Suppressor macrophage treated with lipopolysaccharide for 1 hour (primary cell): ENCODE measurements at places on chromosomes 5 and 9.

GRCh38 chr5:9318031-9318430 is 227.8 kb downstream of the SEMA5A start:
- DNase-seq, result no peak

DNA sequence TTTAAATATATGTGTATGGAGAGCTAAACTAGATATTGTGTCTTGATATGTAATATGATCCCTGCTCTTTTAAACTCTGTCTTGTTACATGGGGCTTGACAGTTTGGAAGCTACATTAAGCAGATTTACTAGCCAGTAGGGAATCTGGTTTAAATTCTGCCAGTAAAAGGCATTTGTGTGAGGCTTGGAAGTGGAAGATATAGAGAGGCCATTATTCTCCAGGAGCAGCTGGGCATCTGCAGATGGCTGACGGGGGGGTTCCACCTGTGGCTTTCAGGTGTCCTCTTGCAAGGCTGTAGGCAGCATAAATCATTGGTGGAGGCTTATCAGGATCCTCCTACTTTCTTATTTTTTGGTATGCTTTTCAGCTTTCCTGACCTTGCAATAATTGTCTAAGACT is 179.1 kb upstream of the FBXL7 start:
- no peak for DNase-seq

DNA sequence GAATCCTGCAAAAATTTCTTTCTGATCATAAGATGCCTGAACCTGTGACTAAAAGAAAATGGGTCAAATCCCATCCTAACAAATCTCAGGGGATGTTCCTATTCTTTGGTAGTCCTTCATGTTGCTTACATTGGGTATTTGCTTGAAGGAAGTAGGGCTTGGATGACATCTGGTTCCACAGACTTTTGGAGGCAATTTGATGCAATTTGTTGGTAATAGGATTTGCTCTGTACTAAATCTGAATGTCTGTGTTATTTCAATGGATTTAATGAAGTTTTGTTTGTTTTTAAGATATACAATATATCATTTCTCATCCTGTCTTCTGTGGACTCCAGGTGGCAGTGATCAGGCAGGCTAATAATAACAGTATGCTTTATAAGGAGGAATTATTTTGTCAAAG is 457.9 kb downstream of the ZSWIM6 start:
- DNase-seq, result no peak

DNA sequence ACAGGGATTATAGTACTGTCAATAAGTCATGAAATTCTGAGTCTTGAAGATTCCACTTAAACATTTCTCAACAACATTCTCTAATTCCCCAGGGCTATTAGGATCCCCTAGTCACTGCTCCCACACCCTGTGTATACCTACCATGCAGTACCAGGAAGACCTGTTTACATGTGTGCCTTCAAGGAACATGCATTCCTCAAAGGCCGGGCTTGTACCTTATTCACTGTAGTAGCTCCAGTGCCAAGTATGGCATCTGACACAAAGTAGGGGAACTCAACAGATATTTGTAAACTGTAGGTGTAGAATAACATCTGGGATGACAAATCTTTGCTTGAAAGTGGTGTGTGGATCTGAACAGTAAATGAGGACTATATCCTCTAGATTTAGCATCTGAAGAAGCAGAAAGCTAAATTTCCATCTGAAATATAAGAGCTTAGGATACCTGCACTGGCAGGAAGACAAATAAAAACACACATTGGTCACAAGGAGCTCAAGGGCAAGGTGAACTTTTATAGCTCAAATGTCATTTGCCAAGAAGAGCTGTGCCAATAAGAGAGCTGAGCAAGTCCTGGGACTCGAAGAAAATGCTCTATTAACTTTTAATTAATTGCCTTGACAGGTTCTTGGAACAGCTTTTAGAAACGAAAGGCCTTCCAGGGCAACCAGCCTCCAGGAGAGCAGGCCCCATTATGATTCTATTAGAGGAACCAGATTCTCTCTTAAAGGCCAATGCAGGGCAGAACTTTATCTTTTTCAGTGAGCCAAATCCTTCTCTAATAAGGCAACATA is 52.3 kb upstream of the MYOT start:
- DNase-seq, result no peak

DNA sequence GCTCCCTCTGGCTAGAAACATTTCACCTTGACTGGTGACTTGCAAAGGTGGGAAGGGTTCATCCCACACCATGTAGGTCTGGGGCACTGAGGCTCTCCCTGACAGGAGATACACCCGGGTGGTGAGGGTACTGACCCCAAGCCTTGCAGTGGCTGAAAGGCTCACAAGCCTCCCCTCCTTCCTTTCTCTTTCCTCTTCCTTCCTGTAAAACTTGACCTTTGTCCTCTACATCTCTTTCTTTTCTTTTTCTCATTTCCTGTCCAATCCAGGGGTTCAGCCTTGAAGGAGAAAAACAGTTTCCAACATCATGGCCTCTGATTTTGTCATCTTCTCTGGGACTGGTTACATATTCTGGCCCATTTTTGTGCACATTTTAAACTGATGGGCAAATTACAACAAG is 16.6 kb downstream of the FBP2 start:
- DNase-seq, result no peak

DNA sequence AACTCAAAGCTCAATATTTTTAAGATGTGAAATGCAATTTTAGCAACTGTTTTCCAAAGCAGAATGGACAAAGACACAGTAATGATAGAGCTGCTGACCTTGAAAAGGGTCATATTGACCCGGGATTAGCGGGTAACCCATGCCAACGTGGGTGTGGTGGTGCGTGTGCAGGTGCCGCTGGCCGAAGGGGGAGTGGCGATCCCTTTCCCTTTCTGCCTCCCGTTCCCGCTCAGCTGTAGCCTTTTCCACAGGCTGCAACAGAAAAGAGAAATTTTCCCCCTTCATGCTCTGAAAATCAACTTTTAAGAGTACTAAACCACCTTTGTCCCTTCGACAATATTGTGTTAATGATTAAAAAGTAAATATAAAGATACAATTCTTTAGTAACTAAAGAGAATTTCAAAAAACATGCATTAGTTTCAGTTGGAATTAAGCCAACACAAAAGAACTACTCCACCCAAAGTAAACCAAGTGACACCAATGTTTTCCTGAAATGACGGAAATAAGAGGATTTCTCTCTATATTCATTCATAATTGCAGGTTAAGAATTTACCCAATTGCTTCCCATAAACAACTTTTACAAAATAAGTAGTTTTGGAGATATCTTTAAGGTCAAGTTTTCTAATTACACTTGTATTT is 105.2 kb downstream of the ZNF608 start:
- DNase-seq, result no peak

- DNase-seq, result peak; percentile 59
Measured at GRCh38 chr9:120904061-120904977, 22.3 kb downstream of the TRAF1 start.

- DNase-seq, result no peak
Measured at GRCh38 chr5:109016300-109016699, 268.6 kb downstream of the FER start.

DNA sequence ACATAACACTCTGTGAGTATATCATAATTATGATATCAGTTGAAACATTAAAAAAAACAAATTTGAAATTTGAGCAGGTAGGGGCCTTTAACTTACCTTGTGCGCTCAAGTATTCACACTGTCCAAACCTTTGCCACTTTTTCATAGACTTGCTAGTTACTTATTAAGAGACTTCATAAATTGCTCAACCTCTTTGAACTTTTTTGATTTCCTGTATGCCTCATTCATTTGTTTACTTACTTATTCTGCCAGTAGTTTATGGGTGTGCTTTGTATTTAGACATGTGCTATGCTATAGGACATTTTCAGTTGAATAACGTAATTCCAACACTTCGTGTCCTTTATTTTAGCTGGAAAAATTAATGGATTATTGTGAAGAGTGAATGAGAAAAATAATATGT is 204.8 kb downstream of the HCN1 start:
- no peak for DNase-seq

GRCh38 chr9:7121055-7121454 is 363.3 kb downstream of the KDM4C start:
- no peak for DNase-seq

- DNase-seq, result no peak
Measured at GRCh38 chr9:3962971-3963642, 336.8 kb downstream of the GLIS3 start.

- no peak for DNase-seq
Measured at GRCh38 chr9:124274738-124275137, 17.0 kb downstream of the NEK6 start.
